ENCODE measurements at places on chromosomes 5 and 9.
A peak's percentile ranks its signal among the peaks of the same experiment; 100 is the strongest.

DNA sequence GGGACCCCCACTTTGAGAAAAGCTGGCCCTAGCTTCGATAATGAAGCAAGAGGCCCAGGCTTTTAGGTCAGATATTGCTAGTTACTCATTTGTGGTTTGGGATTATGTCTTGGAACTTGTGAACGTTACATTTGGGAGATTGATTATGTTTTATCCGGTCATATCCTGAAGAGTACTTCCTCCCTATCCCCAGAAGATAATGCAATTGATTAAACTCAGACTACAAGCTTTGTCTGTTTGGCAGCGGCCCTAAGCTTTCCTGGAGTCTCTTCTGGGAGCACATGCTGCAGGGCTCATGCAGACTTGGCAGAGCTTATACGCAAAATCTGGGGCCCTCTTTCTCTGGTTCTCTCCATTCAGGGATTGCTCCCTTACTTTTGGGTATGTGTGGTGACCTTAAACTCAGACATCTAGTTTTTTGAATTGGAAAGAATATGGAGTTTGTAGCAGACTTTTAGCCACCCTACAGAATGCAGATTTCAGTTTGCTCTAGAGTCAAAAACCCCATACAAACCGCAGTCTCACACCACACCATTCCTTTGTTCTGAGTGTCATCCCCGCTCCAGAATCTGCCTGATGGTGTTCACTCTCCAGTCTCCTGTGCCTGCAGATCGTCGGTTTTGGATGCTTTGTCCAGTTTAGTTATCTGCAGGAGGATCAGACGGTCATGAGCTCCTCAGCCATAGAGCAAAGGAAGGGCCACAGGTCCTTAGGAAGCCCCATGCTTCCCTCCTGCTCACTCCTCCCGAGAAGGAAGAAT is 449.5 kb upstream of the TRPC7 start:
- no peak overlapping the region for H3K27ac ChIP-seq
- H3K4me1 ChIP-seq, result peaks cover 11% of the 10 kb centered on the region
- H3K27me3 ChIP-seq, result no peaks in the 10 kb centered on the region
- H3K36me3 ChIP-seq, result no peaks in the 10 kb centered on the region
- DNase-seq, result no peak
- H3K4me3 ChIP-seq, result no peak overlapping the region

DNA sequence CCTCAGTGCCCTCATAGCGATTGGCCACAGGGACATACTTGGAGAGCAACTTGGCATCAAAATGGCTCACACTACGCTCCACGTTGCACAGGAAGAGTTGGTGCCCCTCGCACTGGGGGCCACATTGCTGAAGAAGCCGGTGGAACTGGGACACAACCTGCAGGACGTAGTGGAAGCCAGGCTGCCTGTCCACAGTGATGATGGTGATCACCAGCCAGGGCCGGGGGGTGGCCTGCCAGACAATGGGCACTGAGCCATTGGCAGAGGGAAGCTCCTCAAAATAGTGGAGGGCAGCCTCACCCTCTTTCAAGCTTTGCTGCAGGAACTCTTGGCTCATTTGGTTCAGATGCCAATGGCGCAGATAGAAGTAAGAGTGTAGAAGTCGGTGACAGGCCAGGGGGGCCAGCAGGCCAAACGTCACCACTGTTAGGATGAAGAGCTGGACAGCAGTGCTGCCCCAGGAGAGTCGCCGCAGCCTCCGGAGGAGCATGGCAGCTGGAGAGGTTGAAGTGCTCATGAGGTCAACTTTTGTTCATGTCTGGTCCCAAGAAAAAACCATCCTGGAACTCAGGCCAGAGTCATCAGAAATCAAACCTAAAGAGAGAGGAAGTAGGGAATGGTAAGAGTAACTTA is 41.1 kb upstream of the ALDOB start:
- no peak overlapping the region for H3K27ac ChIP-seq
- peak; percentile 63 for DNase-seq
- no peaks in the 10 kb centered on the region for H3K27me3 ChIP-seq
- no peak overlapping the region for H3K4me3 ChIP-seq

DNA sequence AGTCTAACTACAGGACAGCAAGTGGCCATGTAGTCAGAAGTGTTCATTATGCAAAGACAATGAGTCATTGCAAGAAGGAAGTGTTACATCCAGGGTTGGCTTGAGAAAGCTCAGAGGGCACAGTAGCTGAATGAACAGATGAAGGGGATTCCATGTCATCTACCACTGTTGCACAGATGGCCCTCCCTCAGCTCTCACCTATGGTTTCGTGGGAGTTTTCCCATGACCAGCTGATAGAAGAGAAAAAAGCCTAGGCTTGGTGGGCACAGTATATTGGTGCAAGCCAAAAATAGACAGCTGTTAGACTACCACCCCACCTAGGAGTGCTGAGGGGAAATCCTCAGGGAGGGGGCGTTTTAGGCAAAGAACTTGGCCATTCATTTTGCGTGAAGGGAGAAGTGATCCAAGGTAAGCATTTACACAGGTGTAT is 217.0 kb downstream of the DMRT2 start:
- H3K36me3 ChIP-seq, result no peaks in the 10 kb centered on the region
- no peak overlapping the region for H3K4me3 ChIP-seq
- no peaks in the 10 kb centered on the region for H3K4me1 ChIP-seq
- no peak for DNase-seq
- no peak overlapping the region for H3K27ac ChIP-seq

DNA sequence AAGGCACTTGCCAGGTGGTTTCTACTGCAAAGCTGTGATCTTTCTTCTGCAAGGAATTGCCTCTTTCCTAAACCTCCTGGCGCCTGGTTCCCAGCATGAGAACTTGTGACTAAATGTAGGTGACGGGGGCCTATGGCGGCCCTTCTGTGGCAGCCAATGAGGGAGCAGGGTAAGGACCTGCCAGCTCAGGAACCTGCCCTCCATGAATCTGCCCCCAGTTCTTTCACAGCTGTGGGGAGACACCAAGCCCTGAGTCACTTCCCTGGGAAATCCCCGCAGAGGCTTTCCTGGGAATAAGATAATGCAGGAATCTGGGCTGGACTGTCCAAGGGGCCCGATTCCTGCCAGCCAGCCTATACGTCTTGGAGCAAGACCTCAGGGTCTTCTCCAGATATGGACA is 56.7 kb upstream of the CTNNA1 start:
- no peak for DNase-seq
- no peaks in the 10 kb centered on the region for H3K4me1 ChIP-seq
- no peaks in the 10 kb centered on the region for H3K27me3 ChIP-seq

GRCh38 chr5:17713301-17713700 is 79.0 kb downstream of the TAF11L14 start:
- no peaks in the 10 kb centered on the region for H3K27me3 ChIP-seq
- DNase-seq, result no peak
- H3K27ac ChIP-seq, result no peak overlapping the region
- H3K4me1 ChIP-seq, result no peaks in the 10 kb centered on the region
- no peak overlapping the region for H3K4me3 ChIP-seq

DNA sequence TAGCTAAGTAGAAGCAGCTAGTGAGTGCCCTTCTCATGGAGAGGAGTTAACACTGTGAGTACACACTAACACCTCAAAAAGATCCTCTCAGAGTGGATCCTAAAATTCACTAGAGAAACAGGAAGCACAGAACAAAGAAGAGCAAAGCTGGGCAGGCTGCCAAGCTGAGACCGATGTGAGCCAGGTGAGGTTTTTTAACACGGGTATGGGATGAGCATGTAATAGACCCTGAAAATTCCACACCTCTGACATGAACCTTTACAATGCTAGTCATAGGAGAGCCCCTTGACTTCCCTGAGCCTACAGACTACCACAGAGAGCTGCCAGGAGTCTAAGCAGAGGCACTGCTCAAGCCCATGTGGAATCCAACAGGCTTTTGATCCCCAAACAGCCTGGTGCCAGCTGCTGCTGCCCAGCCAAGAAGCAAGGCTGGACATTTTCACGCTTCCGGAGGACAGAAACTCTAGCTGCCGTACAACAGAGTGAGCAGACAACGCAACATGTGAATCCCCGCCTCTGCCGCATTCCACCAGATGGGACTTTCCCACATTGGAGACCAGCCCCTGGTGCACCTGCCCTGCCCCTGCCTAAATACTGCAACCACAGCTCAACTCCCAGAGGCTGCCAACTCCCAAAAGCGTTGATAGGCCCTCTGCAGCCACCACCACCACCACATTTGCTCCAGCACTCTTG is 280.8 kb downstream of the CDH10 start:
- DNase-seq, result no peak
- H3K27me3 ChIP-seq, result no peaks in the 10 kb centered on the region
- H3K36me3 ChIP-seq, result no peaks in the 10 kb centered on the region
- no peaks in the 10 kb centered on the region for H3K4me1 ChIP-seq
- H3K4me3 ChIP-seq, result no peak overlapping the region

GRCh38 chr5:169609716-169610115 is 26.1 kb downstream of the SPDL1 start:
- no peaks in the 10 kb centered on the region for H3K4me1 ChIP-seq
- no peak overlapping the region for H3K27ac ChIP-seq
- no peaks in the 10 kb centered on the region for H3K27me3 ChIP-seq
- H3K4me3 ChIP-seq, result no peak overlapping the region
- no peaks in the 10 kb centered on the region for H3K36me3 ChIP-seq

GRCh38 chr5:60763061-60763460 is 63.1 kb upstream of the DEPDC1B start:
- H3K36me3 ChIP-seq, result no peaks in the 10 kb centered on the region
- no peaks in the 10 kb centered on the region for H3K4me1 ChIP-seq
- no peak overlapping the region for H3K27ac ChIP-seq
- DNase-seq, result no peak

- no peaks in the 10 kb centered on the region for H3K27me3 ChIP-seq
- H3K27ac ChIP-seq, result no peak overlapping the region
- DNase-seq, result no peak
- peaks cover 4% of the 10 kb centered on the region for H3K4me1 ChIP-seq
- no peaks in the 10 kb centered on the region for H3K36me3 ChIP-seq
- no peak overlapping the region for H3K4me3 ChIP-seq
Measured at GRCh38 chr5:113719549-113719948, 206.1 kb downstream of the YTHDC2 start.

GRCh38 chr5:110925398-110925797 is 146.1 kb upstream of the TSLP start:
- H3K36me3 ChIP-seq, result no peaks in the 10 kb centered on the region
- H3K27me3 ChIP-seq, result no peaks in the 10 kb centered on the region
- no peaks in the 10 kb centered on the region for H3K4me1 ChIP-seq

- H3K4me1 ChIP-seq, result no peaks in the 10 kb centered on the region
- H3K4me3 ChIP-seq, result no peak overlapping the region
- no peak overlapping the region for H3K27ac ChIP-seq
- H3K36me3 ChIP-seq, result no peaks in the 10 kb centered on the region
Measured at GRCh38 chr9:81772144-81772543, 82.8 kb upstream of the TLE1 start.
